ENCODE measurements at places on chromosomes 12 and 14.

DNA sequence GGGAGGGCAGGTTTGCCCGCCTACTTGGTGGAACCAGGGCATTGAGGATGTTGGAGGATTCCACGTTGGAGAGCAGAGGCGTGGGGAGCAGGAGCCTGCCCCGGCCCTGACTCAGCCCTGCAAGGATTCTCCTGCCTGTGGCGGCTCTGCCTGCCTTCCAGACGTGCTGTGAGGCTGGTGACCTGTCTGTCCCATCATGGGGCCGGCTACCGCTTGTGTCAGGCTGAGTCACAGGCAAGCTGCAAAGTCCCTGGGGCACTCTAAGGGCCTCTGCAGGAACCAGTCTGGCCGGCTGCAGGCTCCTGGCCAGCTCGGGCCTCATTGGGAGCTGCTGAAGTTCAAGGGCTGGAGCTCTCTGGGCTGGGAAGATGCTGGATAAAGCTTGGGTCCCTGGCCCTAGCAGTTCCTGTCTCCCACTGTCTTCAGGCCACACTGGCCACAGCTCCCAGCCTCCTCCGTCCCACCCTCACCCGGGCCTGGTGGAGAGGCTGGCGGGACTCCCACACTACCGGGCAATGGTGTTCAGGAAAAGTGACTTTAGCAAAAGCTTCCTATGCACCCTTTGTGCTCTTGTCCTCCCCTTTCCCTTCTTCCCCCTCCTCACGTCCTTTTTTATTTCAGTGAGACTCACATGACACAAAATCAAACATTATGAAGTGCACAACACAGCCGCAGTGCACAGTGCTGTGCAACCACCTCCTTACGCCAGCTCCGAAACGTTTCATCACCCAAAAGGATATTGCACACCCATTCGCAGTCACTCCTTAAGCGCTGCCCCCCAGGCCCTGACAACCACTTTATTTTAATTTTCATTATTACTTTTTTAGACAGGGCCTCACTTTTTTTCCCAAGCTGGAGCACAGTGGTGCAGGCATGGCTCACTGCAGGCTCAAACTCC lies 22.0 kb upstream of the ULK1 start:
- no peak for DNase-seq

GRCh38 chr14:29709490-29709889 lies 218.2 kb downstream of the PRKD1 start:
- no peak for DNase-seq

DNA sequence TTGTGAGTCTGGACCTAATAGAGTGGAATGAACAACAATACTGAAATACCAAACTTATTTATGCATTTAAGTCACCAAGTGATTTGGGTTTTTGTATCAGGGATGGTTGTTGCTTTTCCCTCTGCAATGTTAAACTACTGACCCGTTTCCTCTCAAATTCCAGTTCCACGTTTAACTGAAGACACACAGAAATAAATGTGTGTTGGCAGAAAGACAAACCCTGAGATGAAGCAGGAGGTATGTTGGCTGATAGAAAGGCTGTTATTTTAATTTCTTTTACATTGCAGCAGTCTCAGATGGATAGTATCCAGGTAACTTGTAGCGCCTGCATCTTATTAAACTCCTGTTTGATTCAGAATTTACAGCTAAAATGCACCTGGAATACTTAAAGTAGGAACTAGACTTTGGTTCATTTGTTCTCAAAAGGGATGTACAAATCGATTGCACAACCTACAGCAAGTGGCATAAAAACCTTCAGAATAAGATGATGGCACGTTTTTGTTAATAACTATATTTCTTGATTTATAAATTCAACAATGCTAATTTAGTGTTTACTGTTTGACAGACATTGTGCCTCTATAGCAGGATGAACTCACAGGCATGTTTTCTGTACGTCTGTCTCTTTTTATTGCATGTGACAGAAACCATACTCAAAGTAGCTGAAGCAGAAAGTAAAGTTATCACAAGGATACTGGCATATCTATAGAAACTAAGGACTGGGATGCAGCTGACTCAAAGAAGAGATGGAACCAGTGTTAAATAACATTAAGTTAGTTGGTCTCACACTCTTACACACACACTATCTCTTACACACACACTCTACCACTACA lies 405.7 kb downstream of the ZFP36L1 start:
- DNase-seq = no peak

GRCh38 chr12:64229240-64229639 lies 7.1 kb upstream of the KICS2 start:
- DNase-seq = no peak

GRCh38 chr14:24705840-24706239 lies 71.8 kb upstream of the GZMB start:
- DNase-seq = no peak

GRCh38 chr12:51448618-51449256 lies 24.1 kb downstream of the SLC4A8 start:
- DNase-seq = no peak

DNA sequence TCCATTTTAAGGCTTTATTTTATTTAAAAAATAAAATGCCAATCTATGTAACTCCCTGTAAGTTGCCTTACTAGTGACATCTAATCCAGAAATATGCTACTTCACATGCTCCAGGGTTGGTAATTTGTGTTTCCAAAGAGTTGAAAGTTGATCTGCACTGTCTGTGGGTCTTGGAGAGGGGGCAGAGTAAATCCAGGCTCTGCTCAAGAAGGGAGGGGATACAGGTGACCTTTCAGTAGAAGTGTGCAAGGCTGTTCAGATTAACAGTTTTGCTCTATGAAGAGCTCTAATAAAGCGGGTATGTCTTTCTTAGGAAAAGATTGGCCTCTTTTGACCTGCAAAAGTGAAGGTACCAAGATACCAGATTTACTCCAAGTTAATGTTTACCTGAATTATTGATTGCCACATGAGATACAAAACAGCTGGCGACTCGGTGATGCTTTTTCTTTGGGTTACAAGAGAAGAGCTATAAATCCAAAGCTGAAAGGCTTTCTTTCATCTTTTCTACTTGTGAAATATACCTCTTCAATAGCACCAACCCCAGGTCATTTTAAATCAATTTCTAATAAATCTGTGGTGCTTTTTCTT lies 75.6 kb upstream of the FLRT2 start:
- no peak for DNase-seq
